ENCODE measurements at places on chromosomes 12 and 14.
A peak's percentile ranks its signal among the peaks of the same experiment; 100 is the strongest.

- peak; percentile 17 for DNase-seq
Measured at GRCh38 chr14:54291491-54292191, 105.2 kb upstream of the CDKN3 start.

GRCh38 chr12:27193854-27194544 is 50.1 kb upstream of the STK38L start:
- peak; percentile 74 for DNase-seq

DNA sequence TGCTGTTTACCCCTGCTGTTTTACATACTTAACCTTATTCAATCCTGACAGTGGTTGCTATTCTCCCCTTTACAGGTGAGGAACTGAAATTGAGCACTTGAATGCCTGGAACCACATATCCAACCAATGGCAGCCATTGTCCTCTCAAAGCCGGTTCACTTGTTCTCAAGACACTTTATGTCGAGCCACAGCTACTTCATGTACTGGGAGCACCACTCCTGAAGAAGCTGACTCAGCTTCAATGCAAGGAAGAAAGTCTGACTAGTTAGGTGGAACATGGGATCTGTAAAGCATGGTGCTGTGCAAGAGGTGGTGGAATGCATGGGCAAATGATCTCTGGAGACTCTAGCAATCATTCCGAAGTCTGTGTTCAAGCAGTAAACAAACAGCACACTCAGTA is 113.9 kb upstream of the CPM start:
- no peak for DNase-seq

GRCh38 chr14:68651652-68652432 is 141.0 kb downstream of the ZFP36L1 start:
- no peak for DNase-seq

- DNase-seq, result no peak
Measured at GRCh38 chr12:95571369-95571768, 20.1 kb upstream of the USP44 start.

DNA sequence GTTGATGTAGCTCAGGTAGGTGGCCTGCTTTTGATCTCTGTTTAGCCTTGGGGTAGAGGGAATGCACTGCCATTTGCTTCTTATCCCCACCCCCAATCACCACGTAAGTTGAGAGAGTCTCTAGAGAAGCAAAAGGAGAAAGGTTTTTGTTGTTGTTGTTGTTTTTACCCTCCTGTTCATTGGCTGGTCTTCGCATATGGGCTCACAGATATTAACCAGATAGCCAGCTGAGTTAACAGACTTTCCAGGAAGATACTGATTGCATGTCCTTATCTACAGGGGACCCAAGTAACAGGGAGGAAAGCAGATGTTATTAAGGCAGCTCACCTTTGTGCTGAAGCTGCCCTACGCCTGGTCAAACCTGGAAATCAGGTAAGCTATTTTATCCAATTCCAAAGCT is 2.9 kb downstream of the PA2G4 start:
- no peak for DNase-seq

DNA sequence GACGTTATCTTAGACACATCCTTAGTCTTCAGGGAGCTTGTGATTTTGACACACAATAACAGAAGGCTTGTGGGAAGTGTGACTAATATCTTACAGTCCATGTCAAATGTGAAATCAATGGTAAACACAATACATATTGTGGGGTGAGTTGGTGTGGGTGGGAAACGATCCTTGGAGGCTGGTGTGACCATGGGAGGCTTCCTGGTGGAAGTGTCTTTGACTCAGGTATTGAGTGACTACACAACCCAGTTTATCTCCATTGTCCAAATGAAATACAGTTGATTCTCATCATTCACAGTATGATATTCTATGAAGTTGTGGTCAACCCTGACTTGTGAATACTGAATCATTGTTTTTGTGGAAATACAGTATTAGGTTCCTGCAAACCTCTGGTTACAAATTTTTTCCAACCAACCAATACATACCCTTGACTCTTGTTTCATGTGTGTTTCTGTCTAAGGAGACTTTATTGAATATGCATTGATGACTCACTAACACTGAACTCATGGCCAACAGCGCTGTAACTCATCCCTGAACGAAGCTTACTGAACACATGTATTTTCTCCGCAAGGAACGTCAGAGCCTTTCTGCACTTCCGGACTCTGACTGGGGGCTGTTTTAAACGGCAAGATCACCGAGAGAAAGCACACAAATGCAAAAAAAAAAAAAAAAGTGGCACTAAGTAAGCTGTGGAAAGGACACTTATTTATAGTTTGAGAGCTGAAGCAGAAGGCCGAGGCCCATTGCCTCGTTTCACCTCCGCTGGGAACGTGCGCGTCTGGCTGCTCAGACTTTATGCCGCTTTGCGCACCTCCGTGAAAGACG is 59.0 kb downstream of the CLMN start:
- peak; percentile 73 for DNase-seq

GRCh38 chr14:66635435-66635834 is 127.5 kb downstream of the GPHN start:
- peak; percentile 10 for DNase-seq

- DNase-seq, result no peak
Measured at GRCh38 chr14:61335049-61335448, 13.7 kb downstream of the PRKCH start.

- DNase-seq, result no peak
Measured at GRCh38 chr14:103125098-103126070, 2.1 kb downstream of the TNFAIP2 start.

- DNase-seq, result no peak
Measured at GRCh38 chr14:71523630-71524319, 408.5 kb upstream of the RGS6 start.

GRCh38 chr12:64633940-64634337 is 23.6 kb downstream of the RASSF3 start:
- peak; percentile 73 for DNase-seq

DNA sequence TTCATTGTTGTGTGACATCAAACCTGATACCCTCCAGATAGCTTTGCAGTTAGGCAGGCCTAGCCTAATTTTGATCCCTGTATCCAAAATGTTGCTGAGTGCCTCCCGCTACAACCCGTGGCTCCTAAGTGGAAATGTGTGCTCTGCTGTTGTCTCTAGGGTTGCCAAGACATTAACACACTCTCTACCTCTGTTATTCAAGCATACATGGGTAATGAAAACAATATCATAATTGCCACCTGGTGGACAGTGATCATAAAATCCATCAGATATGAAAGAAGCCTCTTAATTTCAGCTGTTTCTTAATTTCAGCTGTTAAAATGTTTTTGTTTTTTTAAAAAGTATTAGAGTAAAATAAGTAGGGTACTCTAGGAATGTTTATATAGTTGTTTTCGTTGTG is 93.5 kb downstream of the PLEKHA5 start:
- peak; percentile 66 for DNase-seq

- peak; percentile 63 for DNase-seq
Measured at GRCh38 chr12:1592444-1593173, 1.8 kb downstream of the FBXL14 start.

DNA sequence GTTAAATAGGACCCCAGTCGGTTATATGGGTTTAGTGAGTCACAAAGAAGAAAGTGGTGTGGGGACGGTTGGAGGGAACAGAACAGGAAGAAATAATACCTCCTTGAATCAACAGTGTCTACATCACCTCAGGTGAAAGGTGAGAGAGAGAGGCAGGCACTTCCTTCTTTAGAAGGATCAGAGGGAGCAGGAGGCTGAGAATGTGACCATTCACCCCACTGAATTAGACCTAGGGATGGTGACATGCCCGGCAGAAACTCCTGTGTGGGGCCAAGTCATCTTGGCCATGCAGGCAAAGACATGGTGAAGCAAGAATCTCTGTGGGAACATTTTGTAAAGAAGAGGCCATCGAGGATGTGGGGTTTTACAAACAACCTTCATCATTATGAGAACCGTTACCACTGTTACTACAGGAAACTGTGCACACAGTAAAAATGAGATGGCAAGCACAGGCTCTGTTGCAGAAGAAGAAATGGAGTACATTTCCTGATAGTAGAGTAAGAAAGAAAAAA is 1196.9 kb downstream of the VRK1 start:
- no peak for DNase-seq

- DNase-seq, result no peak
Measured at GRCh38 chr12:31586728-31587127, 4.2 kb downstream of the DENND5B start.

DNA sequence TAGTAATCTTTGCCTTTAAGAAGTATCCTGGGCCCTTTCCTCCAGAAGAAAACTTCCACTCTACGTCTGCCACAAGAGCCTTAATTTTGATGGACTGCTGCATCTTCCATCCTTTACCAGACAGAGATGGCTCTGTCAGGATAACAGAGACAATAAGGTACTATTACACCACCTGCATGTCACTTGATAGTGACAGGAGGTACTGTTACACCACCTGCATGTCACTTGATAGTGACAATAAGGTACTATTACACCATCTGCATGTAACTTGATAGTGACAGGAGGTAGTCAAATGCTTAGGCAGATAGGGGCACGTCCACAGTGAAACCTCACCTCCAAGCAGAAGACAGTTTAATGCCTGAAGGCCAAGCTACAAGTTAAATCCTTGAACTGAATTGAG is 13.9 kb downstream of the OR6C74 start:
- DNase-seq, result no peak

- DNase-seq, result peak; percentile 42
Measured at GRCh38 chr12:80936353-80936641, 1.4 kb downstream of the LIN7A start.

- peak; percentile 85 for DNase-seq
Measured at GRCh38 chr12:124389138-124389724, 94.3 kb downstream of the RFLNA start.

DNA sequence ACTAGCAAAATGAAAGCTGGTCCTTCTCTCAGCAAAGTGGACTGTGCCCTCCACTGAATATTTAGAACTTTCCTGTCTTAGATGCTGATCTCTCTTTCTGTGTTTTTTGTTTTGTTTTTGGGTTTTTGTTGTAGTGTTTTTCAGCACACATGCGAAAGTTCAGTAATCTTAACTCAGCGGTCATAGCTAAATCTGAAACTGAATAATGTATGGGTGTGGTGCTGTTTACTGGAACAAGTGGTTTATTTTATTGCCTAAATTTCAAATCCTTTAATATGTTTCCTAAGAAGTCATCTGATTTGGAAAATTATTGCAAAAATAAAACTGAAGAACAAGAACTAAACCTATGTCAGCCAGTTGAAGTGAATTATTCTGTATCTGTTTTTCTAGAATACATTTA is 116.0 kb upstream of the LRIG3 start:
- no peak for DNase-seq

Data from choroid plexus epithelial cell (primary cell).